ENCODE measurements at places on chromosomes 7 and 10.
A peak's percentile ranks its signal among the peaks of the same experiment; 100 is the strongest.

GRCh38 chr7:138872576-138872975 lies 74.6 kb upstream of the ATP6V0A4 start:
- DNase-seq: no peak

- DNase-seq: no peak
Measured at GRCh38 chr10:130727766-130728490, 583.6 kb downstream of the TCERG1L start.

DNA sequence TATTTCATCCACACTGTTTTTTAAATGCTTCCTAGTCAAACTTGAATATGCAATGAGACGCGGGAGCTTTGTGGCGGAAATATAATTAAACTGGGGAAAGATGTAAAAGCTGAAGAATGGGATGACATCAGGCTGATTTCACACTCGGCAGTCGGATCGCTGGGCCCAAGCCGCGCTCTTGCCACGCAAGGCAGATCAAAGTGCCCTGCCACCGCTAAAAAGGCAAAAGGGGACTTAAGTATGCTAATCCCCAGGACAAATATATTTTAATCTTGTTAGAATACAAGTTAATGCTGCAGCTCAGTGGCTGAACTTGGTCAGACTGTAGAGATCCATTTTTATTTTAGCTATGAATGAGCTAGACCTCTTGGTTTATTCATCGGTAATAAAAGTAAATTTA lies 13.8 kb downstream of the EN2 start:
- no peak for DNase-seq

- DNase-seq: no peak
Measured at GRCh38 chr7:10463701-10464100, 510.0 kb upstream of the PHF14 start.

DNA sequence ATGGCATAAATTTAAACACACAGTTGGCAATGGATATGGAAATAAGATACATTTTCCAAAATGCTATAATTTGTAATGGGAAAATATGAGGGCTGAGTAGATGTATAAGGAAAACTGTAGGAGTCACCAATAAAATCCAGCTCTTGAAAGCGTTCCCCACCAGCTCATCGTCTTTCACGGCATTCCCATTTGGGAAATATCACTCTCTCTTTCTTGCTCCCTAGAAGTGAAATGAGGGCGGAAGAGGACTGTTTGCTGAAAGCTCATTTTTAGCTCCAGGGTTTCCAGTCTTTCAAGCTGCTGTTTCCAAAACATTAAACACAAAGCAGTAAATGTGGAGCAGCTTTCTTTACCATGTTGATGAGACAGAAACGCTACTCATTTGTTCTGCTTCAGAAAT lies 104.6 kb upstream of the SFMBT2 start:
- no peak for DNase-seq

- peak; percentile 17 for DNase-seq
Measured at GRCh38 chr7:38282081-38282480, 8.6 kb upstream of the TARP start.

- DNase-seq: no peak
Measured at GRCh38 chr7:157404845-157405481, 68.2 kb downstream of the DNAJB6 start.

GRCh38 chr10:80323311-80323710 lies 33.2 kb downstream of the DYDC1 start:
- DNase-seq: no peak

- no peak for DNase-seq
Measured at GRCh38 chr7:72161534-72161933, 250.6 kb downstream of the CALN1 start.

DNA sequence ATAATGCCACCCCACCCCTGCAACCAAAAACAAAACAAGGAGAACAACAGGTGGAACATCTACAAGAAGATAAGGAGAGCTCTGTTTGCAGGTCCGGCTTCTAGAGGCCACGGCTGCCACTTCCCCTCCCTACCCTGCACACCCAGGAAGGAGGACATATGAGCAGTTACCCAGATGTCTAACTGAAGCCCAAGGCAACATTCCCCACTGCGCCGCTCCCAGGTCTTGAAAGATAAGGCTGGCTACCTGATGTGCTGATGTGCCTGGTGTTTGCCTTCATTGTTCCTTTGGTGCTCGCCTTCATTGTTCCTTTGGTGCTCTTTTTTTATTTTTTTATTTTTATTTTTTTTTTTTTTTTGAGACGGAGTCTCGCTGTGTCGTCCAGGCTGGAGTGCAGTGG lies 21.0 kb downstream of the HPS6 start:
- DNase-seq: no peak

DNA sequence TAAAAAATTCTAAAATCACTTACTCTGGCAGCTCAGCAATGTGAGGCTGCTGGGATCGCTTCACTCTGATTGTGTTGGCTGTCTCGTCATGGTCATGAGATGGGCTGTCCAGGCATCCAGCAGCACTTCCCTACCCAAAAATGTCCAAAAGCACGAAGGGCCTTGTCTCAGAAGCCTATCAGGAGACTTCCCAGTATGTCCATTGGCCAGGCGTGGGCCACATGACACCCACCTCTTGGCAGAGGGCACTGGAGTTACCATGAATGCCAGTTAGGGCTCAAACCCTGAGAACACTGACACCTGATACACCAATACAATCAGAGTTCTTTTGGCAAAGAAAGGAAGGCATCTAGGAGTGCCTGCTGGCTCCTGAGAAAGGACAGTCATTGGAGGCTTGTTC lies 27.0 kb upstream of the GLI3 start:
- no peak for DNase-seq

- no peak for DNase-seq
Measured at GRCh38 chr10:26000971-26001370, 66.9 kb downstream of the MYO3A start.

- DNase-seq: no peak
Measured at GRCh38 chr7:105853931-105854419, 22.4 kb downstream of the ATXN7L1 start.

DNA sequence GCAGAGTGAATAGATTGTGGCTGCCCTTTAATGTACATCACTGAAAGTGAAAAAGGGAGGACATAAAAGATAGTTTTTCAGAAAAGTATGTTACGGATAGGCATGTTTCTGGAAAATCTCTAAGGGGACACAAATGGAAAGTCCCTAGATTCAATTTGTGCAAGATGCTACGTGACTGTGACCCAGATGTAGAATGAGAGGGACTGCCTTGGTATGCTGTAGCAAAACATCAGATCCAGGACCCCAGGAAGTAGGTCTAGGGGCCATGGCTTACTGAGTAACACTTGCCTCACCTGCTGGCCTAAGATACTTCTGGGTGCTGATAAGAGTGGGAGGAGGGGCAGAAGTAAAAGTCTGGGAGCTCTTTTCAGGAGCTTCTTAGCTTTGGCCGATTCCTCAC lies 191.2 kb upstream of the PHYHIPL start:
- DNase-seq: no peak

- no peak for DNase-seq
Measured at GRCh38 chr10:78600740-78601139, 468.0 kb upstream of the ZMIZ1 start.

DNA sequence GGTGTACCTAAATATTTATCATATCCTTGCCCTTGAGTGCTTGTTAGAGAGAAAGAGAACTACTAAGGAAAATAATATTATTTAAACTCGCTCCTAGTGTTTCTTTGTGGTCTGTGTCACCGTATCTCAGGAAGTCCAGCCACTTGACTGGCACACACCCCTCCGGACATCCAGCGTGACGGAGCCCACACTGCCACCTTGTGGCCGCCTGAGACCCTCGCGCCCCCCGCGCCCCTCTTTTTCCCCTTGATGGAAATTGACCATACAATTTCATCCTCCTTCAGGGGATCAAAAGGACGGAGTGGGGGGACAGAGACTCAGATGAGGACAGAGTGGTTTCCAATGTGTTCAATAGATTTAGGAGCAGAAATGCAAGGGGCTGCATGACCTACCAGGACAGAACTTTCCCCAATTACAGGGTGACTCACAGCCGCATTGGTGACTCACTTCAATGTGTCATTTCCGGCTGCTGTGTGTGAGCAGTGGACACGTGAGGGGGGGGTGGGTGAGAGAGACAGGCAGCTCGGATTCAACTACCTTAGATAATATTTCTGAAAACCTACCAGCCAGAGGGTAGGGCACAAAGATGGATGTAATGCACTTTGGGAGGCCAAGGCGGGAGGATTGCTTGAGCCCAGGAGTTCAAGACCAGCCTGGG lies 11.4 kb downstream of the SERPINE1 start:
- DNase-seq: peak; percentile 72

DNA sequence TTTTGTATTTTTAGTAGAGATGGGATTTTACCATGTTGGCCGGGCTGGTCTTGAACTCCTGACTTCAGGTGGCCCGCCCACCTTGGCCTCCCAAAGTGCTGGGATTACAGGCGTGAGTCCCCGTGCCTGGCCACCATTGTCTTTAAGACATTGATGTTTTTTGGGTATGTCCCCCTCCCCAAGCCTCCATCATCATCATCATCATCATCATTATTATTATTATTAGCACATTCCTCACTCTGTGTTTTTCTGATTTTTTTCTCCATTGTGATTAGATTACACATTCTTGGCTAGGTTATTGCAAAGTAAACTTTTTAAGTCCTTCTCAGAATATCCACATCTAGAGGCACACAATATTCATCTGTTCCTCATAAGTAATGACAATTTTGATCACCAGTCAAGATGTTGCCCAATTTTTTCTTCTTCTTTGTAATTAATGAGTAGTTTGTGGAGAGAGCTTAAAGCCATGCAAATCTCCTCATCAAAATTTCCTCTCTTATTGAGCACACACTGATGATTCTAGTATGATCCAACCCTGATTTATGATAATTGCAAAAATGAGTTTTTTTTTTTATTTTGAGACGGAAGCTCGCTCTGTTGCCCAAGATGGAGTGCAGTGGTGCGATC lies 47.5 kb downstream of the EPC1 start:
- no peak for DNase-seq

DNA sequence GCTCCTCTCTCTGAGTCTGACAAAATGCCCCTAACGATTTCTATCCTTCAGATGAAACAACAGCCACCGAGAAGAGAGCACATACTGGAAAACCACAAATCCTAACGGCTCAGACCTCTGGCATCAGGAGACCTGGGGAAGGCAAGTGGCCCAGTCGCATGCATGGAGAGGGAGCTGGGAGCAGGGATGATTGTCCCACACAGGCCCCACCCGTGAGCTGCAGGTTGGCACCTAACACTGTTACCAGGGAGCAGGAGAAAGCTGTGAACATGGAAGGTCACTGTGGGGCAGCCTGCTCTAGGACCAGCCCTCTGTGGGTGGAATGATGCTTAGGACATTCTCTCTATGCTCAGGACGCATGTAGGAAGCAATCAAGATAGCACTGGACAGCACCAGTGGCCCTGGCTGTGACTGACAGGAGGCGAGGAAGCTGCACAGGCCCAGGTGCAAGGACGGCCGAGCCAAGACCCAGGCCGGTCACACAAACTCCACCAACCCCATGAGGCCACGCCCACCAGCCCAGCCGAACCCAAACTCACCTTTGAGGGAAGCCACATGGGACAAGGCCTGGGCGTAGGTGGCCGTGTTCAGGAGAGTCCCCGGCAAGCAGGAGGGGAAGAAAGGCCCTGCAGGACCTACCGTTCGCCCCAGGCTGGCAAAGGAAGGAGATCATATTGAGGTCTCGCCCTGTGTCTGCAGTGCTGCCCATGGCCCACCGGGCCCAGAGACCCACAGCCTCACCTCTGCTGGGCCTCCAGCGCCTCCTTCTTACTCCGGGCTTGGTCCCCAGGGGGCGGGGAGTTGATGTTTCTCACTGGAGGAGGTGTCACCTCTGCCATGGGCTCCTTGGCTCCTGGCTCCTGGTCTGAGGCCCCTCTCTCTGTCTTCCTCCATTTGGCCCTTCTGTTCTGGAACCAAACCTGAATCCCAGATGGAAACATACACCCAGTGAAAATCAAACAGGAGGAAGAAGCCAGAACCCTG lies 9.7 kb downstream of the DRGX start:
- no peak for DNase-seq

- DNase-seq: no peak
Measured at GRCh38 chr7:157784041-157784835, 447.4 kb downstream of the DNAJB6 start.

DNA sequence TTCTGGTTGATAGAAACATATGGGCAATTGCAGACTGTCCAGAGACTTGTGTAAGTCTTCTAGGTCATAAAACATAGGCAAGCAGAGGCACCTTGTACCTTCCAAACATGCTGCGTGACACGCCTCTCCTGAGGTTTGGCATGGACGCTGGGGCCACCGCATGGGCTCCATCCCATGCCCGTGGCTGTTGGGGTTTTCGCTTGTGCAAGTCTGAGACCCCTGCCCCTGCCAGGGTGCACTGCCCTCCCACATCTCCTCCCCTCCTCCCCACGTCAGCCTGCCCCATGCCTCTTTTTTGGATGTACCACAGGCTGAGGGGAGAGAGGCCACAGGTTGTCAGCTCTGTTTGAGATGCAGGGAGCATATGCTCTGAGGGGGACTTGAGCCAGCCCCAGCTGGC lies 19.0 kb downstream of the EIF3B start:
- no peak for DNase-seq

DNA sequence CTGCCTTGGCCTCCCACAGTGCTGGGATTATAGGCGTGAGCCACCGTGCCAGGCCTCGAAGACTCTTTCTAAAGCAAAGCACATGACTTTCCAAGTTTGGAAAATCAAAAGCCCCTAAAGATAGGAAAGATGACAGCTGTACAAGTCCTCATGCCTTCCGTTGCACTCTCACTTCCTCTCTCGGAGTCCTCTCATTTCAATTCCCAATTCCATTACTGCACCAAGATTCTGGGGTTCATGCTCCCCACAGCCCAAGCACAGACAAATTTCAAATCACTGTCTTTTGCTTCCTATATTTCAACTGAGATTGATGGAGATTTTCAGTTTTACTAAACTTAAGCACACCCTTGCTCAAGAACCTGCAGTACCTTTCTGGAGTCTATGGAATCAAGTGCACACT lies 10.9 kb upstream of the PLAU start:
- no peak for DNase-seq

DNA sequence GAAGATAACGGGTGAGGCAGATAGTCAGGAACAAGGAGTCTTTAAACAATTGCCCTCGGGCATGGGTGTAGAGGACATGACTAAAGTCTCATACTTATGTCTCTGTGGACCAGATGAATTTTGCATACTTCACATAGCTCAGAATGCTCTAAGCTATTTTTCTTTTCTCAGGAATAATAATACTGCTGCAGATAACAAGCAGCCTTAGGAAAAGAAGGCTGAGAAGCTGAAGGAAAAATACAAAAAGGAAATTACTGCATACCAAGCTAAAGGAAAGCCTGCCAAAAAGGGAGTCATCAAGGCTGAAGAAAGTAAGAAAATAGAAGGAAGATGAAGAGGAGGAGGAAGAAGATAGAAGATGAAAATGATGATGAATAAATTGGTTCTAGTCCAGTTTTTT lies 13.4 kb upstream of the ERCC6 start:
- no peak for DNase-seq

DNA sequence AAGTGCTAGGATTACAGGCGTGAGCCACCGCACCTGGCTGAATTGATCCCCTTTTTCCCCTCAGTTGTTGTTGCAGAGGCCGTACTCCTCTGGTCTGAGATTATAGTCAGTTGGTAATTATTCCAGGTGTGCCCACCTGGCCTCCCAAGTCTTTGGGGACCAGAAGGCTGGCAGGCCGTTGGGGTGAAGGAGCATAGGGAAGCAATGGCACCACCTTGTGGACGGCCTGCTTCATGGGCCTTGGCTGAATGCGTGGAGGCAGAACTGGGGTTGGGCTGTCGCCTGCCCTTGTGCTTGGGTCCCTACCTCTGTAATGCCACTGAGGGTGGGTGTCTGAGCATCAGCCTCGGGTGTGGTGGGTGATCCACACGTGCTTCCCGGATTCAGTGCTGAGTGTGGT lies 125.7 kb downstream of the RGS10 start:
- peak; percentile 70 for DNase-seq
